Karpas-422 (cell line): ENCODE measurements at places on chromosomes 16 and 17. TPM values are rescaled to one million over a fixed set of nuclear protein-coding genes. Genes with fewer than 3 reads are reported as not detected.
A peak's percentile ranks its signal among the peaks of the same experiment; 100 is the strongest.

The SMARCE1 gene
- total RNA-seq: 68.6 and 72.2 TPM in 2 replicates

The ABCA9 gene
- not detected in 2 replicates for total RNA-seq

The USP22 gene
- total RNA-seq: 133 and 149 TPM in 2 replicates

The NPIPB13 gene
- 0.58 and 9.1 TPM in 2 replicates for total RNA-seq

The CCL13 gene
- not detected in 2 replicates for total RNA-seq

The RRAD gene
- not detected in 2 replicates for total RNA-seq

The CCL4L2 gene
- total RNA-seq: 14.9 and 26.9 TPM in 2 replicates

DNA sequence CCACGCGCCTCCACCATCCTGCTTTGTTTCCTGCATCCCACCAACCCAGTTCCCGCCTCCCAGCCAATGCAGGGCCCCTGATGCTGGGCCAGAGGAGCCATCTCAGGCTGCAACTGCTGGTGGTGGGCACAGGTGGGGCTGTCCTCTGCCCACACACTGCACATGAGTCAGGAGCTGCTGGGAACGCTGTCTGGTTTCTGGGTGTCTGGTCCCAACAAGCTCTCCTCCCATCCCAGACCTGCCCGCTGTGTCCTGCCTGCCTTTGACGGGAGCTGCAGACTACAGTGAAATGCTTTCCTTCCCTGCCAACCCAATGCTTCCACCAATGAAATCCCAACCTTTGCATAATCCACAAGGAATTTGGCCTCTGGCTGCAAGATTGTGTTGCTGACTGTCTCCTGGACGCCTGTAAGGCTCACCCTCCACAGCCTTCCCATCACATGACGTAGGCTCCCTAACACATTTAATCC lies 98.9 kb downstream of the N4BP1 start:
- no peak overlapping the region for H3K27ac ChIP-seq
- no peaks in the 10 kb centered on the region for H3K36me3 ChIP-seq
- no peak overlapping the region for H3K4me3 ChIP-seq
- no peaks in the 10 kb centered on the region for H3K4me1 ChIP-seq
- DNase-seq: no peak

DNA sequence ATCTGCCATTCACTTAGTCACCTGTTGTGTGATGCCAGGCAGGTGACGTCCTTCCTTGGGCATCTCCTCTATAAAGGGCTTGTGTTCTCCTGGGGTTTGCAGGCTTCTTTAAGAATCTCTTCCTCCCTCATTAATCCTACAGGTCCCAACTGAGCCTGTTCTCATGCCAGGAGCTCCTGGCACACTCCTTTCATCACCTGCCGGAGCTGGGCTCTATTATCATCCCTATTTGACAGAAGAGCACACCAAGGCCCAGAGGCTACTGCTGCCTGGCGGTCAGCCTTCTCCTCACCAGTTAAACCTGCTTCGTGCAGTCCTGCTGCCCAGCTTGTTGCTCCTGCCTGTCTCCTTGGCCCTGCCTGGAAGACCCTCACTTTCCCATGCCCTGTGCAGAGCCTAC lies 51.2 kb downstream of the RAI1 start:
- H3K27me3 ChIP-seq: no peaks in the 10 kb centered on the region
- H3K4me1 ChIP-seq: peaks cover 86% of the 10 kb centered on the region
- DNase-seq: no peak

DNA sequence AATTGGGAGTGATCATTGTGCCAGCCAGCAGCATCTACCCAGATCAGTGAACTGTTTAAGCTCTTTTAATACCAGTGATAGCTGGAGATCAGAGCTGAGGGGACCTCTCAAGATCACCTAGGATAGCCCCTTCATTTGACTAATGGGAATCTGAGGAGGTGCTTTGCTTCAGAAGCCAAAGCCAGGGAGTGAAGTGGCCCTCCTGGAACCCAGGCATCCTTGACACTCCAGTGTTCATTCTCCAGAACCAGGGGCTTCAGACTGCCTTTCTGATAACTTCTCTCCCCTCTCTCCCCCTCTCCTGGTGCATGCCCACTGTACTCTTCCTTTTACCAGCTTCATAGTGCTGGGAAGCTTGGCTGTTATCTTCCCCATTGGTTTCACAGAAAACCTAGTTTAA lies 48.0 kb upstream of the SLC12A3 start:
- peaks cover 12% of the 10 kb centered on the region for H3K36me3 ChIP-seq
- H3K4me1 ChIP-seq: peaks cover 24% of the 10 kb centered on the region
- DNase-seq: no peak

DNA sequence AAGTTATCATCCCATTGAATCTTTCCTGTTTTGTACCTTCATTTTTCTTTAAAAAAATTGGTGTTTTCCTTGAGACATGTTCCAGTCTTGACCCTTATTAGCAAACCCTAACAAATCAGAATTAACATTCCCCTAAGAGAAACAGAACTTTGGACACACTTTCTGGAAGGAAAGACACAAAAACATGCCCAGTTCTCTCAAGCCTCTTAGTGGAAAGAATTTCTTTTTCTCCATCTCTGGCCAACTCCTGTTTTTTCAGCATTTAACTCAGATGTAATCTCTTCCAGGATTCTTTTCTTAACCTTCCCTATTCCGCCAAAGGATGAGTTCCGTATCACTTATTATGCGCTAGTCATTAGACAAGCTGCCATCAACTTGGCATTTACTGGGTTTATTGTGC lies 23.9 kb upstream of the CDH8 start:
- no peaks in the 10 kb centered on the region for H3K36me3 ChIP-seq
- no peaks in the 10 kb centered on the region for H3K4me1 ChIP-seq
- H3K4me3 ChIP-seq: no peak overlapping the region
- H3K27ac ChIP-seq: no peak overlapping the region

DNA sequence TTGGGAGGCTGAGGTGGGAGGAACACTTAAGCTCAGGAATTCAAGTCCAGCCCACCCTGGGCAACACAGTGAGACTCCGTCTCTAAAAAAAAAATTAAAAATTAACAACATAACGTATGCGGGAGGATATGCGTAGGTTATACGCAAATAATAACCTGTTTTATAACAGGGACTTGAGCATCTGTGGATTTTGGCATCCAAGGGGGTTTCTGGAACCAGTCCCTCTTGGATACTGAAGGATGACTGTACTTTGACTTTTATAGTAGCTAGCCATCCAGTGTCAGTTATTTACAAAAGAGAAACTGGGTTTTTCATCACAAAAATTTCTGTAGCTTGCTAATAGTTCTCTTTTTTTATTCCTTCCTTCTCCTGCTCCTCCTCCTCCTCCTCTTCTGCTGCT lies 64.5 kb downstream of the TNRC6C start:
- no peaks in the 10 kb centered on the region for H3K27me3 ChIP-seq
- H3K4me1 ChIP-seq: no peaks in the 10 kb centered on the region
- H3K27ac ChIP-seq: no peak overlapping the region
- H3K36me3 ChIP-seq: no peaks in the 10 kb centered on the region

DNA sequence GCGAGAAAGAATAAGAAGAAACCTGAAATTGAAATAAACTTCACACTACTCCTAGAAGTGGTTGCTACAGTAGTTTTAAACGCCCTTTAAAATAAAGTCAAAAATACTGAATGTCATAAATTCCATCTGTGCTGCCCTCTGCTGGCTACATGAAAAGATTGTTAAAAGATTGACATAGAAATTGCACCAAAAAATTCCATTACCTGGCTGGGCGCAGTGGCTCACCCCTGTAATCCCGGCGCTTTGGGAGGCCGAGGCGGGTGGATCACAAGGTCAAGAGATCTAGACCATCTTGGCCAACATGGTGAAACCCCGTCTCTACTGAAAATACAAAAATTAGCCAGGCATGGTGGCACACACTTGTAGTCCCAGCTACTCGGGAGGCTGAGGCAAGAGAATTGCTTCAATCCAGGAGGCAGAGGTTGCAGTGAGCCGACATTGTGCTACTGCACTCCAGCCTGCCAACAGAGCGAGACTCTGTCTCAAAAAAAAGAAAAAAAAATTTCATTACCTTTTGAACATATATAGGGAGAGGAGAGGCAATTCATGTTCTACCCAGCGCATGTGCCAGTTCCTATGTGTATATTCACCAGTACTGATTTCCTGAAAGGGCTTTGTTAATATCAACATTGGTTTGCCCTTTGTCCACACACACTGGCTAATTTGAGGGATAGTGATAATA lies 36.5 kb downstream of the CYTH1 start:
- DNase-seq: peak; percentile 69
- H3K27ac ChIP-seq: no peak overlapping the region
- H3K27me3 ChIP-seq: no peaks in the 10 kb centered on the region
- no peaks in the 10 kb centered on the region for H3K36me3 ChIP-seq
- H3K4me1 ChIP-seq: no peaks in the 10 kb centered on the region; the same call in 1 of the 2 replicates
- H3K4me3 ChIP-seq: no peak overlapping the region

DNA sequence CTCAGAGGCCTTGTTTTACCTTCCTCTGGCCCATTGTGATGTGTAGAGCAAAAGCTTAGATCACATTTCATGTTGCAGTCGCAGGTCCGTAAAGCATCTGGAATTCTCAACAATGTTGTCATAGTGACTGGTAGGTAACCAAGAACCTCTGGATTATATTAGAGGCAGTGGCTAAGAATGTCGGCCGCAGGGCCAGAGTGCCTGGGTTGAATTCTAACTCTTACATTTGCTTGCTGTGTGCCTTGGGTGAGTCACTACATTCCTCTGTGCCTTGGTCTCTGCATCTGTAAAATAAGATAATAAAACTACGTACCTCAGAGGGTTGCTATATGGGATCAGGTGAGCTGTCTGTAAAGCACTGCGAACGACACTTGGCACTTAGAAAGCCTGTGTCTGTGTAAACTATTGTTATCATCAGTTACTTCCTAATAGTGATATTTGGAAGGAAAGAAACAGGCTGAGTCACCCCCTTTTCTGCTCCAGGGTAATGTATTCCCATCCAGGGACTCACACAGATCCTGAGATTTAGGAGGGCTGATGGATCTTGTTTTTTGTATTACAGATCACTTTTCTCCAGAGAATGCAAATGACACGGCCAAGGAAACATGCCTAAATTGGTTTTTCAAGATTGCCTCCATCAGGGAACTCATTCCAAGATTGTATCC lies 52.2 kb downstream of the VPS35L start:
- H3K36me3 ChIP-seq: no peaks in the 10 kb centered on the region
- H3K27me3 ChIP-seq: no peaks in the 10 kb centered on the region
- no peaks in the 10 kb centered on the region for H3K4me1 ChIP-seq
- DNase-seq: no peak

DNA sequence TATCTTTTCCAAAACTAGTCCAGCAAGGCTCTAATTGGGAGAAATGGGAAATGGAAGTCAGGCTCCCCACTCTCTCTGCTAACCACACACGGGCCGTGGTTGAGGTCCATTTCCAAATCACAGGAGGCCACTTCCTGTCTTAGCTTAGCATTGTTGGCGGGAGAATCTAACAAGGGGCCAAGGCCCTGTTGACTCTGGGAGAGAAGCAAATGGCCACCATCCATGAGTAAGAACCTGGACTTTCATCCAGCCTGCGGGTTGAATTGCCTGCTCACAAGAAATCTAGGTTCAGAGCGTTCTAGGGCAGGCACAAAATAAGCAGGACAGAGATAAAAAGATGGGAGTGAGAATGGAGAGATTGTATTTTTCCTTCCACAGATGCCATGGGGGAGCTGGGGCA lies 5.7 kb downstream of the FAM20A start:
- H3K4me3 ChIP-seq: no peak overlapping the region
- no peaks in the 10 kb centered on the region for H3K36me3 ChIP-seq
- H3K27ac ChIP-seq: no peak overlapping the region

DNA sequence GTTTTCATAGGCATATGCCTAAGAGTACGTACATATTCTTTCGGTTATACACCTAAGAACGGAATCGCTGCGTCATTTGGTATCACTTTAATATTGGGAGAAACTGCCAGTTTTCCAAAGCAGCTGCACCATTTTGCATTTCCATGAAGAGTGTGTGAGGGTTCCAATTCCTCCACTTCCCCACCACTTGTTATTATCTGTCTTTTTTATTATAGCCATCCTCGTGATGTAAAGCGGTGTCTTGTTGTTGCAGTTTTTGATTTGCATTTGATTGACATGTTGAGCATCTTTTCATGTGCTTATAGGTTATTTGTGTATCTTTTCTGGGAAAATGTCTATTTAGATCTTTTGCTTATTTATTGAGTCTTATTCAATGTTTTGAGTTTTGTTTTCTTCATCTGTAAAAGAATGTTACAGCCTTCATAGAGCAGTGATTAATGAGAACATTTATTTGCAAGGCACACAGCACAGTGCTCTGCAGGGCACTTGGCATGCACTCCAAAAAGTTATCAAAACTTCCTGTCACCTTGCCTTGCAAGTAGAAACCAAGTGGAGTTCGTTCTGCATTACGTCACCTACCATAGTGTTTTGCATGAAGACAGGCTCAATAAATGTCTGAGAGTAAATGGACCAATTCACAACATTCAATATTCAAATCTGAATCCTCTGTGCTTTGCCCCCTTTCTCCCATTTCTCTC lies 26.6 kb upstream of the ST6GALNAC1 start:
- no peaks in the 10 kb centered on the region for H3K27me3 ChIP-seq
- H3K27ac ChIP-seq: no peak overlapping the region
- peaks cover 13% of the 10 kb centered on the region for H3K4me1 ChIP-seq
- H3K36me3 ChIP-seq: no peaks in the 10 kb centered on the region
- no peak overlapping the region for H3K4me3 ChIP-seq

DNA sequence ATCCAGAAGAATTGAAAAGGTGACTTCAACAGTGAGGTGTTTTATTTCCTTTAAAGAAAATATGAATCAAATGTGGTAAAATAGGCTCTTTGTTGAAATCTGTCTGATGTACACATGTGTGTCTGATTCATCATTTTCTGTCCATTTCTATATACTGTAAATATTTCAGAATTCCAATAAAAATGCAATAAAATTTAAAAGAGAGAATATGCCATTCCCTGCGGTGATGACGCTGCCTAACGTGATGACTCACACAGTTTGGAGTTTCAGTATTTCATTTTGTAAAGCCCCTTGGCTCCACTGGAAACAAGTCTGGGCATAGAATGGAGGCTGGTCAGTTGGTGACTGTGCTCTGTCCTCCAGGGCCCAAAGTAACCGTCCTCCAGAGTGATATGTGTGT lies 482.5 kb upstream of the CDH5 start:
- H3K4me1 ChIP-seq: no peaks in the 10 kb centered on the region
- no peaks in the 10 kb centered on the region for H3K27me3 ChIP-seq
- H3K36me3 ChIP-seq: no peaks in the 10 kb centered on the region
- no peak for DNase-seq

DNA sequence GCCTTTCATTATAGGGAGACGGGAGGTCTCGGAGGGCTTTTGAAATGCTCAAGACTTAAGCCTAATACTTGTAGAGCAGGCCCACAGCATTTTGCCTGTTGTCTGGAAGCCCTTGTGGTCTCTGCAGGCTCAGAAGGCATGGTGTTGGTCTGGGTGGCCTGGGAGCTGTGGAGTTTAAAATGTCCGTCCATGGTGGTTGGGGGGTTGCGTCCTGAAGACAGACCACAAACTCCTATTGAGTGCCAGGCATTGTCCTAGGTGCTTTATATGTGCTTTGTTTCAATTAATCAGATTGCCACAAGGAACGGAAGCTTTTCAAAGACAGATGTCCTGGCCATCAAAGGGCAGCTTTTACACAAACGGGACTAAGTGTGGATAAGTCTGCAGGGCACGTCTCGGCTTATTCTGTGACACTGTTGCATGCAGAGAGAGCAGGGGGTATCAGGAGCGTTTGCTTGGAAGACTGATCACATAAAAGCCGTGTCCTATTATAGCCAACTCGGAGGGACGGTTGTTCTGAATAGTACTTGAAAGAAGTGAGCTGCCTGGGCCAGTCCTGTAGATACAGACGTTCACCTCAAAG lies 7.8 kb downstream of the NTN1 start:
- H3K4me1 ChIP-seq: peaks cover 3% of the 10 kb centered on the region; the same call in 1 of the 2 replicates
- H3K4me3 ChIP-seq: no peak overlapping the region
- no peak overlapping the region for H3K27ac ChIP-seq
- no peaks in the 10 kb centered on the region for H3K36me3 ChIP-seq

GRCh38 chr16:4414187-4414917 lies 2.0 kb downstream of the CORO7 start:
- peaks cover 24% of the 10 kb centered on the region for H3K4me1 ChIP-seq
- peak overlapping the region; percentile 78 for H3K4me3 ChIP-seq
- no peaks in the 10 kb centered on the region for H3K27me3 ChIP-seq
- DNase-seq: peak; percentile 65
- H3K36me3 ChIP-seq: peaks cover 6% of the 10 kb centered on the region
